ENCODE measurements at places on chromosomes 6 and 20.

DNA sequence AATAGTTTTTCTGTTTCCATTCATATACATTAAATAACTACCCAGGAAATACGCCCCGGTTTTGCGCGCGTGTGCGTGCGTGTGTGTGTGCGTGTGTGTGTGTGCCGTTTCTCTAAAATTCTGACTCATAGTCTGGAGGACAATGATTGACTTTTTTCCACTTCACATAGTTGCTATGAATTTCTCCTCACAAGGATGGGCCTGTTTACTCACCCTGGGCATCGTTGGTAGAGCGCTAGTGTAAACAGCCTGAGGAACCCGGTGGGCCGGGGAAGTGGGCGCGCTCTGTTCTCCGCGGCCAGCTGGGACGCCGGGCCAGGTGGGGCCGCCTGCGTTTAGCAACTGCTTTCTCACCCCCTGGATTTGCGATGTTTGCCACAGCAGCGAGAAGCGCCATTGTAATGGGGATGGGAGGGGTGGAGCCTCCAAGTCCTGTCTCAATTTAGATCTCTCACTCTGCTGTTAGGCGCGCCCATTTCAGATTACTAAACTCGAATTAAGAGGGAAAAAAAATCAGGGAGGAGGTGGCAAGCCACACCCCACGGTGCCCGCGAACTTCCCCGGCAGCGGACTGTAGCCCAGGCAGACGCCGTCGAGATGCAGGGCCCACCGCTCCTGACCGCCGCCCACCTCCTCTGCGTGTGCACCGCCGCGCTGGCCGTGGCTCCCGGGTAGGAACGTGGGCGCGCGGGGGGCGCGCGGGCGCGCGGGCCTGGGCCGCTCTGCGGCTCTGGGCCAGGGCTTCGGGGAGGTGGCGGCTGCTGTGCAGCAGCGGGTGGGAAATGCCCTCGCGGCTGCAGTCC, at the start of gene CD109:
CD109 (plus strand) TSS at position 585 of the 803 bp plus-strand sequence; CDS start at position 598, 13 bp downstream.
- DNase-seq = peak; percentile 52

GRCh38 chr6:48213076-48213788, 102.2 kb upstream of the PTCHD4 start:
- DNase-seq = no peak

GRCh38 chr6:16592223-16592911, 168.9 kb downstream of the ATXN1 start:
- DNase-seq = no peak

- no peak for DNase-seq
These were observed 116.7 kb downstream of the UNC5CL start for GRCh38 chr6:40922281-40922680.

DNA sequence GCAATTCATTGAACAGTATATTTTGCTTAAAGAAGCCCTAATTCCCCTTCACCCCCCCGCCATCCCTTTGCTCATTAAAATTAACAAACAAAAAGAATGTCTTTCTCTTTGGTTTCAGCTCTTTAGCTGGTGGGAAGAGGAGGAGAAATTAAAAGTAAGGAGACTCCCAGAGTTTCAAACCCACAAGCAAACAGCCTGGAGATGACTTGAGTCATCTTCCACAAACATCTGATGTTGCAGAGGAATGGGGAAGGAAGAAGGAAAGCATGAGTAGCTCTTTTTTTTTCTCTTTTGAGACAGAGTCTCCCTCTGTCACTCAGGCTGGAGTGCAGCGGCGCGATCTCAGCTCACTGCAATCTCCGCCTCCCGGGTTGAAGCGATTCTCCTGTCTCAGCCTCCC, 189.6 kb downstream of the ADAT2 start:
- peak; percentile 14 for DNase-seq

DNA sequence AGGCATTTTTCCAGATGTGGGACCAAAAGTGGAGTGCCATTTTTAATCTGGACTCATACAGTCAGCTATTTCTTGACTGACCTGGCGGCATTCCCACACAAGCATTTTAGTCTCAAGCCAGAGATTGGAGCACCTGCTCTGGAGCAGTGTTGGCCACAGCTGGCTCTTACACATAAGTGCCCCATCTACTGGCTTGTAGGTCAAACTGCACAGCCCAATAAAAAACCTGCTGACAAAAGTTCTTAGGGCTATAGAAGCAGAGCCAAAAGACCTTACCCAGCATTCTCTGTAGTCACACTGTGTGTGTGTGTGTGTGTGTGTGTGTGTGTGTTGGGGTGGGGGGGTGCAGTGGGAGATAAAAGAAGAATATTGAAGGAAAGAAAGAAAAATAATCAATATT, 38.6 kb upstream of the SENP6 start:
- peak; percentile 11 for DNase-seq

Data from NCI-H226 (cell line).